ENCODE measurements at places on chromosomes 13 and 19. TPM values are rescaled to one million over a fixed set of nuclear protein-coding genes. Genes with fewer than 3 reads are reported as not detected.

KLK15 gene
- not detected for total RNA-seq

SEMA6B gene
- under 0.01 TPM for total RNA-seq

ATCAY gene
- total RNA-seq: 0.43 TPM

HRC gene
- total RNA-seq: not detected

ZNF559 gene
- 11.6 TPM for total RNA-seq

TLE6 gene
- 0.97 TPM for total RNA-seq

PRTN3 gene
- total RNA-seq: not detected

ATP1A3 gene
- not detected for total RNA-seq

FUT2 gene
- total RNA-seq: not detected

DPF1 gene
- total RNA-seq: 3.5 TPM

PSG3 gene
- under 0.01 TPM for total RNA-seq

KIR2DL3 gene
- total RNA-seq: not detected

ZNF155 gene
- 5.8 TPM for total RNA-seq

C5AR1 gene
- 0.32 TPM for total RNA-seq

ZSCAN1 gene
- total RNA-seq: not detected

ARL11 gene
- not detected for total RNA-seq

ETV2 gene
- total RNA-seq: under 0.01 TPM

FCGBP gene
- under 0.01 TPM for total RNA-seq

APC2 gene
- 0.32 TPM for total RNA-seq

CEACAM5 gene
- total RNA-seq: not detected

TMEM190 gene
- not detected for total RNA-seq

SCN1B gene
- 3.2 TPM for total RNA-seq

RDH8 gene
- not detected for total RNA-seq

ADAMTS10 gene
- 19.3 TPM for total RNA-seq

NRTN gene
- 0.32 TPM for total RNA-seq

POU4F1 gene
- total RNA-seq: not detected

CAPS gene
- total RNA-seq: 3.9 TPM

ZNF610 gene
- 0.97 TPM for total RNA-seq

DZIP1 gene
- total RNA-seq: 38.9 TPM

ZNF431 gene
- 7.1 TPM for total RNA-seq

C19orf33 gene
- 3.2 TPM for total RNA-seq

LGALS4 gene
- total RNA-seq: not detected

ZNF729 gene
- not detected for total RNA-seq

TYROBP gene
- total RNA-seq: not detected

VAV1 gene
- not detected for total RNA-seq

SYNE4 gene
- total RNA-seq: 0.32 TPM

SLC5A5 gene
- total RNA-seq: not detected

ZNF230 gene
- total RNA-seq: 2.6 TPM

STXBP2 gene
- 4.2 TPM for total RNA-seq

LHB gene
- not detected for total RNA-seq

MISP3 gene
- under 0.01 TPM for total RNA-seq

ZNF749 gene
- total RNA-seq: 10.8 TPM

PSG7 gene
- total RNA-seq: not detected

UHRF1 gene
- 36.1 TPM for total RNA-seq

ELAVL3 gene
- total RNA-seq: not detected

SUPT5H gene
- total RNA-seq: 71.8 TPM

ZNF575 gene
- 0.64 TPM for total RNA-seq

ZNF700 gene
- total RNA-seq: 6.9 TPM

UBE2L5 gene
- not detected for total RNA-seq

SHISA2 gene
- not detected for total RNA-seq

TEX101 gene
- total RNA-seq: not detected

HTR2A gene
- under 0.01 TPM for total RNA-seq

VRK3 gene
- total RNA-seq: 20.3 TPM

TPRX2 gene
- total RNA-seq: not detected

PSG1 gene
- 11.2 TPM for total RNA-seq

URAD gene
- not detected for total RNA-seq

SMAD9 gene
- 4.3 TPM for total RNA-seq

ELSPBP1 gene
- total RNA-seq: not detected

NCAN gene
- not detected for total RNA-seq
